NCI-H1694 (cell line): ENCODE measurements at places on chromosomes 3 and 15.

GRCh38 chr3:177521305-177521704, 324.0 kb upstream of the TBL1XR1 start:
- no peak for DNase-seq

DNA sequence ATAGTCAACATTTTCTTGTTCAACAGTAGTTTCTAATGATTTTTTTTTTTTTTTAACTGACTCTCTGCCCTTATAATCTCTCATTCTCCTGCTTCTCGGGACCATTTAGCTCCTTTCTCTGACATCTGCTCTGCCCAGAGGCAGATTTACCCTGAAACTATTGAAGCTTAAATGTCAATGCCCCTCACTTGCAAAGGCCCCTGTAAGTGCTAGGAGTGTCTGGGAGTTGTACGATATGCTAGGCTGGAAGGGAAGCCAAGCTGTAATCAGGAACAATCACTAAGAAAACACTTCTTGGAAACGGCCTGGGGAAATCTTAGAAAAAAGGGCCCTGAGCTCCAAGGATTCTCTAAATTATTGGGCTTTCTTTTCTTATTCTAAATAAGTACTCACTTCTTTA, 5.8 kb upstream of the PLOD2 start:
- DNase-seq, result no peak

GRCh38 chr3:51354731-51355615, 30.1 kb upstream of the MANF start:
- no peak for DNase-seq

DNA sequence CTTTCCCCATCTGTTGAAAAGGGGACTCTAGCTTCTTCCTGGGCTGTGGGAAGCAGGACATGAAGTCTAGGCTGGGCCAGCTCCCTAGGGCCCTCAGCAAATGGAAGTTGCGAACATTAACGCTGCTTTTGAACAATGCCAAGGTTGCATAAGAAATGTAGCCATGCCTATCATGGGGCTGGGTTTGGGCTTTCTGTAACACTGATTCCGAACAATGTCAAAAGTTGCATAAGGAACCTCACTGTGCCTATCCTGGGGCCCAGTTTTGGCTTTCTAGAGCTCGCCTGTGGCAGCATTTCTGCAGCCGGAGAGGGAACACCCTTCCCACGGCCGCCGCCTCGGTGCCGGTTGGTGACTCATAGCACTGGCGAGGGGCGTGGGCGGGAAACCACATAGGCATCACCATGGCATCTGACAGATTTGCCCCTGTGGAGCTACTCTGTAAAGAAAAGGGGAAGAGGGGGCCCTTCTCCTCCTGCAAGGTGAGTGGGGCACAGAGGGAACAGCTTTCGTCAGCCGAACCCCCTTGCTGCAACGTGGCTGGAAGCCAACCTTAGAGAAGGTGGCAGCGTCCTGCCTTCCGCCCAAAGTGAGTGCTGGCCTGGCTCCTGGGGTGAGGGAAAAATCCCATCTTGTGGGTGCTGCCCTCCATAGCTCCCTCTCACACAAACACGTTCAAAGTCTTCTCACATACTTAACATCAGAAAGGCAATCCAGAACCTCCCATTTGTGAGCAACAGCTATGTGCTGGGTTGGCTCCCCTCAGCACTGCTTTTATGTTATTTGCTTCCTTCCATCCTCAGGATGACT, 46.6 kb upstream of the ATP2B2 start:
- DNase-seq, result no peak

GRCh38 chr3:61957259-61957658, 395.9 kb downstream of the PTPRG start:
- DNase-seq, result no peak

GRCh38 chr3:118823626-118824025, 211.0 kb downstream of the IGSF11 start:
- DNase-seq, result no peak

- no peak for DNase-seq
Measured at GRCh38 chr15:40151499-40151898, 9.4 kb upstream of the BUB1B start.

GRCh38 chr3:79085171-79085570, 682.6 kb downstream of the ROBO1 start:
- DNase-seq, result no peak

DNA sequence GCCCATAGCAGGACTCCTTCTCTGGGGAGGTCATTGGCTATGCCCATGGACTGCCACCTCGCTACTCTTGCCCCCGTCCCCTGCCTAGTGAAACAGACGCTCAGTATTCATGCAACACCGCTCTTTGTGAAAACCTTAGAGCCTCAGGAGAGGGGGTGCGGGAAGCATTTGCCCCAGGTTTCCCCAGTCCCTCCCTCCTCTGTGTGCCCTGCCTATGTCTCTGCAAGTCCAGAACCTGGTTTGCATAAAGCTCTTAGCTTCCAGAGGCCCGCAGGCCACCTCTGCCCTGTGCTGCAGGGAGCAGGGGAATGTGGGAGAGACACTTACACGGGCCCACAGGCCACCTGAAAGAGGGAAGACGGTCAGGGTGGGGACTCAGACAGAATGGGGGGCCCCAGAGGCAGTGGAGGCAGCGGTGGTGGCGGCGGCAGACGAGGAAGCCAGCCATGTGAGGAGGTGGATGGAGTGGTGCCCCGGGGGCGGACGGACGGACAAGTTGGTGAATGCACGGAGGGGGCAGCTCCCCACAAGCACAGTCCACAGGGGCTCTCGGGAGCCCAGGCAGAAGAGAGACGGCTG, 33.8 kb upstream of the CTSH start:
- no peak for DNase-seq
